T-helper 17 cell (primary cell): ENCODE measurements at places on chromosomes 12 and 14.

DNA sequence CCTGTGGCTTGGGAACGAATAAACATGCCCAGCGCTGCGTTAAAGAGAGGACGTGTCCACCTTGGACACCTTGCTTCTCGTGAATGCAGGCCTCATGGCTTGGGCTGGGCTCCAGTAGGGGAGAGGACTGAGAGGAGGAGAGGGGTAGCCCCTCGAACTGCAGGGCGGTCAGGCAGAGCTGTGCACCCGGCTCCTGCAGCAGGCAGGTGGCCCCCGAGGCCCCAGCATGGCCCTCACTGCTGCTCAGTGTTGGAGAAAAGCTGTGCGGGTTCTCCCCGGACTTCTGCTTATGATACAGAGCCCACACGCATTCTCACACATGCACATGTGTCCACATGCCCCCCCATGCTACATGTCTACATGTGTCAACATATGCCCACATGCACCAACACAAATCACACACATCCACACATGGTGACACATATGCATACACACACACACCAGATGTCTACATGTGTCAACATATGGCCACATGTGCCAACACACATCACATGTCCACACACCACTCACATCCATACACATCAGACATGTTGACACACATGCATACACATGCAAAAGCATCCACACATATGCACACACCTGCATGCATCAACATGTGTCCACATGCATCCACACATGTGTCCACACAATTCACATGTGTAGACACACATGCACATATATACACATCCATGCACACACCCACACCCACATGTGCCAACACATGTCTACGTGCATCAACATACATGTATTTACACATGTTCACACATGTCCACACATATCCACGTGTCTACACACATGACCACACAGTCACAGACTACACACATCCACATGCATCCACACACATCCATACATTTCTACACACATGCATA, 3.0 kb downstream of the ADGRD1 start:
- no peak for DNase-seq

DNA sequence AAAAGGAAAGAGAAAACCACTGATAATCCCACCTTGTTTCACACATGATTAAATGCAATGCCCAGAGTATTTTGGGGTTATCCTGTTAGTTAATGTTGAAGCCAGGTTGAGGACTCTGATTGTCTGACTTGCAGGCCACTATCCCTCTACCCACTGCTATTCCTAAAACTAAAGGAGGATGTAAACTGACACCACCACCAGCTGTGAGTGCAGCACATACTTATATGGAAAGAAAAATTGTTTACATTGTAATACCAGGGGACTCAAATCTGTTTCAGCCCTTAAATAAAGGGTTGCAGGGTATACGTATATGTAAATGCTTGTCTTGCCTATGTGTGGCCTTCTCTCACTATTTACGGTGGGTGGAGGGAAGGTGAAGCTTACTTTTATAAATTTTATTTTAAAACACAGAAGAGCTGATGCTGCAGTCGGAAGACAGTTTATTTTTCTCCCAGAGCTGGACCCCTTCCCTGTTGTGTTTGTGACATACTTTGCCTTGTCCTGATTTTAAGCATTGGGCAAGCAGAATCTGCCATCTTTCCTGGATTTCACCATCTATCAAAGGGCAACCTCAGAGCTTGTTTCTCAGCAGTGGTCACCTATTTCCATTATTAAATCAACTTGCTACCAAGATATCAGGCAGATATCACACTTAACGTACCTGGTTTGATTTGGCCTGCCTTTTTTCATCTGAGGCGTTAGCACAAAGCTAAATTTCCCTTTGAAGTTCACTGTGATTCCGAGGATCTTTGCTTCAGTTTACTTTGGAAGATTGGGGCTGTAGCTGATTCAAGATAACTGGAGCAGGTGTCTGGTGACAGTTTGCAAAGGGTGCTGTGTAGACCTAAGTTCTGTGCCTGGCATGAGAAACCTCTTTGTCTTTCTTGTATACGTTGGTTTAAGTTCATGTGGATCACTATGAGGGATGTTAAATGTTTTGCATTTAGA, 25.2 kb downstream of the DAAM1 start:
- no peak for DNase-seq

- no peak for DNase-seq
These were observed 615 bp downstream of the CDKN1B start for GRCh38 chr12:12717586-12718380.

- no peak for DNase-seq
These were observed 62.3 kb upstream of the EGLN3 start for GRCh38 chr14:34012978-34013720.

DNA sequence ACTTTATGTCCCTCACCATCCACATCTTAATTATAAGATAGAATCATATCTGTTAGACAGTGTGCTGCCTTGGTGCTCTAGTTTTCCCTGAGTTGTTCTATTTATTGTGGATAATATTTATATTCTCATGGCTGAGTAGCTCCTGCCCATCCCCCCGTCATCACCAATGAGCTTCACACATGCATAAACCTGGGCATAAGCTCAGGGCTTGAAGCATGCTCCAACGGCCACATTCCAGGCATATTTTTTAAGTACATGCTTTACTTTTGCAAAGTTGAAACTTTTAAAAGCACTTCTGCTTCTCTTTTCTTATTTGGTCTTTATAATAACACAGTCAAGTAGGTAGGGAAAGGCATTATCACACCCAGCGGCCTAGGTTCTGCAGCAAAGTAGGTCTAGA, 3.4 kb upstream of the FBXO34 start:
- DNase-seq = no peak

- DNase-seq = no peak
These were observed 3.5 kb upstream of the ASPG start for GRCh38 chr14:104081951-104082464.

DNA sequence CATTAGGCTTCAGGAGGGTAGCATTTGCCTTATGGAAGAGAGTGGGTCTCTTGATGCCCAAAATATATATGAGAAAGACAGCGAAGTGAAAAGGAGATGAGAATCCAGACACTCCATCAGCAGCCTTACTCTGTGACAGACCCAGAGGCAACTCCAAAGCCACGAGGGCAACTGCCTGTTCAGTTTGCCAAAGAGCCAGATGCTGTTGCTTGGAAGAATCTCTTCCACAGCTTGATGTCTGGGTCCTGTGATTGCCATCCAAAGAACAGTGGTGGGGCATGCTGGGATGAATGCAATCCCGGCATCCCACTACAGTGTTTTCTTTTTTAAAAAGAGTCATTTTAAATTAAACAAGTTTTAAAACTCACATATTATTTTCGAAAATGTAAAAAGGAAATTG, 10.9 kb upstream of the OTX2 start:
- no peak for DNase-seq

GRCh38 chr12:113136128-113136989, 798 bp upstream of the RASAL1 start:
- no peak for DNase-seq

GRCh38 chr12:100208834-100209233, 8.2 kb downstream of the ACTR6 start:
- DNase-seq = no peak

- no peak for DNase-seq
These were observed 246.8 kb upstream of the AVPR1A start for GRCh38 chr12:63397807-63398206.

DNA sequence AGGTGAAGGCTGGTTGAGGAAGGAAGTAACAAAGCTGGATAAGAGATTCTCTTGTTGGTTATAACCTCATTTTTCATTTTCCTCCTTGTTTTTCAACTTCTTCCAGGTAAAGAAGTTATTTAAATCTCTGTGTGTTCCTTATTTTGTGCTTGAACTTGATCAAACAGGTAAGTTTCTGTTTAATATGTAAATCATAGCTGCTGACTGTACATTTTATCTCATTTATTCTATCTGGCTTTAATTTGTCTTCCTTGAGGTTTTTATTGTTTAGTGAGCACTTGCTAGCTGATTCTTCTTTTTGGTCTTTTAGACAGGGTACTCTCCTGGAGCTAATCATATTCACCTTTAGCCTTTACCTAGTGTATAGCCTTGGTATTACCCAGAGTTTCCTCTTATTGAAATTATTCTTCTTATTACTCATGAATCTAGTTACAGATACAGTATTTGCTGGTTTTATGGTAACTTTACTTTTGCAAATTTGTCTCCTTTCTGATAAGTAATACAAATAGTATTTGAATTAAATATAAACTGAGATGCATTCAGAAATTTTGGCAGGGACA, 42.4 kb downstream of the TXNRD1 start:
- no peak for DNase-seq

DNA sequence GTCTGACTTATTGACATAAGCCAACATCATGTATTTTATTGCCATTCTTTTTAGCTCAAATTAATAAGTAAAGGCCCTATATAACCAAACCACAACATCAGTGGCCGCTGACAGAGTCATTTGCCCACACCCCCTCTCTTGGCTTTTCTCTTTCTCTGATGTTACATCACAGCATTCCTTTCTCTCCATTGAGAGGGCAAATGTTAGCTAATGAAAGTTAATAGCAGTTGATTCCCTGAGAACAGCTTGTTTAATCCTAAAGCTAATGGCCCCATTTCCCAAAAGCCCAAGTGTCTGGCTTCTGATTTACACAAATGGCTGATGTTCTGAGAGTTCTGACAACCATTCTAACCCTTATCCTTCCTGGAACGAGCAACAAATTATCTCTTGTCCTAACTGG, 308.8 kb downstream of the SNAPC1 start:
- DNase-seq = no peak

- no peak for DNase-seq
These were observed 82.5 kb downstream of the HECTD4 start for GRCh38 chr12:112299704-112300103.

DNA sequence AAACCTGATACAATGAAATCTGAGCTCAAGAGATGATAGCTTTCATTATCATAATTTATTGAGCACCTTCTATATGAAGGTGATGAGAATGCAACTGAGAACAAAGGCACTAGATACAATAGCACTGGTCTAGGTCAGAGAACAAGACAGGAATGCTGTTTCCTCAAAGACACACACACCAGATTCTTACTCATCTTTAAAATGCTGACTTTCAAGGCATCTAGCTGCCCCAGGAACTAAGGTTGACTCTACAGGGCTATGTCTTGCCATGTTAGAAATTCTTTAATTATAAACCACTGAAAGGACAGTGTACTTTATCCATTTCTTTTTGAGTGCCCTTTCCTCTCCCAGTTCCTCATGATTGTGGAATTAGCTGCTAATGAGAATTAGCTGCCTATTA, 195.4 kb upstream of the RMST start:
- DNase-seq = no peak

- DNase-seq = no peak
These were observed 117.8 kb downstream of the PLXNC1 start for GRCh38 chr12:94265966-94266745.

DNA sequence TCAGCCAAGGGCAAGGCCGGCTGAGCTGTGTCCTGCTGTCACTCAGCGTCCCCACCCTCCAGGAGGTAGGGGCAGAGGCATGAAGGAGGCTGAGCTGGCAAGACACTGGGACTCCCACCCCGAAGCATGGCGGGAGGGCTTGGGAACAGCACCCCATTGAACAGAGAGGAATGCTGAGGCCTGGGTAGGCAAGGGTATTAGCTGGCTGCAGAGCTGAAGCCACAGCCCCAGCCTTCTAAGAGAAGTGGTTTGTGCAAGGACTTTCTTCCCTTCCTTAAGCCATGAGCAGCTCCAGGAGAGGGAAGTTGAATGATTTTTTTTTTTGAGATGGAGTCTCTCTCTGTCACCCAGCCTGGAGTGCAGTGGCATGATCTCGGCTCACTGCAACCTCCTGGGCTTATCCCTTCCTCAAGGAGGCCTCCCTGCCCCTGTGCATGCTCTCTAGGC, 6.6 kb upstream of the CFAP73 start:
- no peak for DNase-seq

DNA sequence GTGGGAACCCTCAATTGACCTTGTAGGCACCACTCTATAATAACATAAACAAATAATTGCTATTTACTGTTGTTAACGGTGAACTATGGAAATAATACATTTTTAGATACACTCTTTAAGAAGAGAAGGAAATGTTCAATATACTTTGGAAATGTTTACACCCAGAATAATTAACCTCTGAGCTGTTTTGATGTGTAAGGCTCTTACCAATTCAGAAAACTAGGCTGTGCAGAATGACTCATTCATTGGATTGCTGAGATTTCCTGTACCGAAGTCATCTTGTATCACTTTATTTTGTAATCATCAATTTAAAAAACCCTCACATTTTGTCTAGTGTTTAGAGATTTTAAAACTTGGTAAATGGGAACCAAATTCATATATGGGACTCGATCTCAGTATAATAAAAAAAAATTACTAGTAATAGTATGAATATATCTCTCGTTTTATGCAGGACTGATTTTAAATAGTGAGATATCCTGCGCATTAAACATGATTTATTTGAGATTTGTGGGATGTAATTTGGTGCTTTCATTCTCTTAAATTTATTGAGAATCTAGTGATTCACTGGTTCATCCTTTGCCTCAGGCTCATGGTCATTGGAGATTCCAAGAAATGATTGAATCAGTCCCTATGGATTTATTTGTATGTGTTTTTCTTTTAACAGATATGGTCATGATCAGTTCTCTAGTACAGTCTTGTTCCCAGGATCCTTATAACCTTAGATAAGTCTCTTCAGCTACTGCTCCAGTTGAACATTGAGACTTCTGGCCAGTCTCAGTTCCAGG, 3.9 kb downstream of the SAMD4A start:
- DNase-seq = no peak

DNA sequence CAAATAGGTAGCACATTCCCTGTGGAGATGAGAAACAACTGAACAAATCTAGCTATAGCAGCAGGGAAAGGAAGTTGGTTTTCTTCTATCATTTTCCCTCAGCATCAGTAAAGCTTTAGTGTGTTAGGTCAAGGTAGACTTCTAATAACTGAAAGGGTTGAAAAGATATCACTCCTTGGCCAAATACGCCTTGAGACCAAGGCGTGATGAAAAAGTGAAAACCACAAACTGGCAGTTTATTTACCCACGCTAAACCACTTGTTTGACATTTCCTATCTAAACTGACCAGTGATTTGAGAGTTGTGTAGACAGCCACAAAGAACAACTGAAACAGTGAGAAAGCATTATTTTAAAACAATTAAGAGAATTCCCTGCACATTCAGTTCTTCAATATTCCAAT, 99.6 kb upstream of the SOX5 start:
- DNase-seq = no peak

- no peak for DNase-seq
These were observed 94.3 kb downstream of the C12orf42 start for GRCh38 chr12:103401421-103401820.

DNA sequence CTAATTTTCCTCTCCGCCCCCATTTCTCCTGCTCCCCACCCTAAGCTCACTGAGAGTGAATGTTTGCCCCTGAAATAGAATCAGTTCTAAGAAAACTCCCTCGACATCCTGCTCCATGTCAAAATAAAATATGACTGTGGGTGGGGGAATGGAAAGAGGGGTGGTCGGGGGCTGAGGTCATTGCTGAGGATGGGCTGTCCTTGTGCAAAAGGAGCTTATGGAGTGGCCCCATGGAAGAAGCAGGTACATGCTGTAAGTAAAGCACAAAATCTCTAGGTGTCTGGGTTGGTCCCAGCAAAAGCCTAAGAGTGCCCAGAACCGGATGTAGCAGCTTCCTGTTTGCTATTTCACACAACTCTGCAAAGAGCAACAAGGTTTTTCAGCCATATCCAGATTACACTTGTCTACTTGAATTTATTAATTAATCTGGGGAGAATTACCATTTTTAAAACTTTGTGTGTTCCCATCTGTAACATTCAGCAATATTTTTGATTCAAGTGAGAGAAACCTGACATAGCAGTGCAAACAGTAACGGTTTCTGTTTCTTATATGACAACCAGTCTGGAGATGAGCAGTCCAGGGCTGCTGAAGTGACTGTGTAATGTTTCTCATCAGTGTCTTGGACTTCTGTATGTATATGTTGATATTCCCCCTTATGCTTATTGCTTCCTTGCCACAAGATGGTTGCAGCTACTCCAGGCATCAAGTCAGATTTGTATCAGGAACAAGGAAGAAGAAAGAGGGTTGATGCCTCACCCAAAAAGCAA, 40.4 kb upstream of the GZMB start:
- DNase-seq = no peak
